ENCODE measurements at places on chromosomes 5 and 9.

GRCh38 chr9:95793924-95794828 is 81.3 kb upstream of the ERCC6L2 start:
- no peak for DNase-seq

DNA sequence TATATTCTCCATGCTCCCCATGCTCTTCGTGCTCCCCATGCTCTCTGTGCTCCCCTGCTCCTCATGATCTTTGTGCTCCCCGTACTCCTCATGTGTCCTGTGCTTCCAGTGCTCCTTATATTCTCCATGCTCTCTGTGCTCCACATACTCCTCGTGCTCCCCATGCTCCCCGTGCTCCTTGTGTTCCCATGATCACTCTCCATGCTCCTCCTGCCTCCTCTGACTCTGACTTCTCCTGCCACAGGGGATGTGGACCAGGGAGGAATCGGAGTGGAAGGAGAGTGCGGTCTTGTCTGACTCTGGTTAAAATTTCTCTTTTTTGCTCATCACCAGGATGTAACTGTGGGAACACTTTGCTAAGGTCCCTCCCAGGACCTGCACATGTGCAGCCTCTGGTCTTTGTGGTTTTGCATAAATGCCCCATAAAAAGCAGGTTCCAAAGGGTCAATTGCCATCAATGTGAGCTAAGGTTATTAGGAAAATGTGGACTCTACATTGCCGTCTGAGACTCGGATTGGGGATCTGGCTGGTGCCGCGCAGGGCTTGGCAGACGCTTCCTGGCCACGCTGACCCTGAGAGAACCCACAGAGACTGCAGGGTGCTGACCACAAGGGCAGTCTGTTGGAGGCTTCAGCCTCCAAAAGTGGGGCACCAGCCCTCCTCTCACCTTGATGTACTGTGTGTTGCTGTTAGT is 52.5 kb downstream of the TRIP13 start:
- no peak for DNase-seq

DNA sequence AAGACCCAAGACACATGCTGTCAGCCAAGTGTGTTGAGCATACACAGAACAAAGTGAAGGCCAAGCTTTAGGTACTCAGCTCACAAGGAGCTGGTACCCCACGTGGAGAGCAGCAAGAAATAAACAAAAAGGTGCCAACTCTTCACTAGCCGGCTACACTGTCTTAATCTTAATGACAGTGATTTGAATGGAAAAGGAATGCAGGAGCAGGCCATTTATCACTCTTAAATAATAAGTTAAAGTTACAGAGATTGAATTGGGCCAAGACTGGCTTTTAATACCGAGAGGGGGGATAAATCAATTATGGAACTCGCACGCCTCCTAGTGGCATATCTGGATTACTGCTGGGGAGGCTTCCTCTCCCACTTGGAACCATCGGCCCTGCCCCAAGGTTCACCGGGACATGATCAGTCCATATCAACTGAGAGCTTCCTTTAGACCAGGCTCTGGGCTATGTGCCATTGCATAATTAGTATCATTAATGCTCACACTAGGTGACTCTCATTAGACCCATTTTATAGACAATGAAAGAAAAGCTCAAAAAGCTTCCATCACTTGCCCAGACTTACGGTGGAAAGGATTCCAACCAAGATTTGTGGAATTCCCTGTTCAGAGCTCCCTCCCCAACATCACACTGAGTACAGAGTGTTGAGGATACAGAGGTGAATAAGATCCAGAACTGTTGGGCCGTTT is 94.0 kb downstream of the ACTL7B start:
- DNase-seq, result peak; percentile 9

GRCh38 chr5:173796721-173797495 is 91.2 kb upstream of the CPEB4 start:
- DNase-seq, result no peak

GRCh38 chr9:115042781-115043509 is 75.0 kb downstream of the TNC start:
- DNase-seq, result peak; percentile 23

- no peak for DNase-seq
Measured at GRCh38 chr5:80411589-80412219, 3.8 kb downstream of the ZFYVE16 start.

All from stimulated activated CD4-positive, alpha-beta T cell treated with anti-CD3 and anti-CD28 coated beads, Interleukin-12 subunit alpha, Interleukin-12 subunit beta, amount 100 ng/mL, for 48 hours (primary cell).